ENCODE measurements at places on chromosomes 7 and 10.

- no peak for DNase-seq
Observed at GRCh38 chr7:141402277-141402996, 148.8 kb upstream of the AGK start.

GRCh38 chr10:25104441-25104840 lies 70.4 kb upstream of the GPR158 start:
- no peak for DNase-seq

DNA sequence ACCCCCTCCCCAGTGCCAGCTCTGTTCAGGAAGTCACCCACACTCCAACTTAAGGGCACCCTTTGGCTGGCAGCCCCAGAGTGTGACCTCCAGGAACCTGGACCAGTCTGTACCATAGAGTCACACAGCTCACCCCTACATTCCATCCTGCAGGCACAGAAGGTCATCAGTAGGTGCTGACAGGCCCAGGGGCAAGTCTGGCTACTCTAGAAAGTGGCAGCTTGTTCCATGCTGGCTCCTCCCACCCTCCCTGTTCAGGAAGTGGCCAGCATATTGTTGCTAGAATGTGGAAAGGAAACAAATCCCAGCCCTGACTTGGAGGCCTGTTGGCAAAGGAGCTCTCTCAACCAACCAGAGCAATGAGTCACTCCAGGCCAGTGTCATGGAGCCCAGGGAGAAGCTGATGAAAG lies 3.2 kb upstream of the NCOA4 start:
- no peak for DNase-seq

DNA sequence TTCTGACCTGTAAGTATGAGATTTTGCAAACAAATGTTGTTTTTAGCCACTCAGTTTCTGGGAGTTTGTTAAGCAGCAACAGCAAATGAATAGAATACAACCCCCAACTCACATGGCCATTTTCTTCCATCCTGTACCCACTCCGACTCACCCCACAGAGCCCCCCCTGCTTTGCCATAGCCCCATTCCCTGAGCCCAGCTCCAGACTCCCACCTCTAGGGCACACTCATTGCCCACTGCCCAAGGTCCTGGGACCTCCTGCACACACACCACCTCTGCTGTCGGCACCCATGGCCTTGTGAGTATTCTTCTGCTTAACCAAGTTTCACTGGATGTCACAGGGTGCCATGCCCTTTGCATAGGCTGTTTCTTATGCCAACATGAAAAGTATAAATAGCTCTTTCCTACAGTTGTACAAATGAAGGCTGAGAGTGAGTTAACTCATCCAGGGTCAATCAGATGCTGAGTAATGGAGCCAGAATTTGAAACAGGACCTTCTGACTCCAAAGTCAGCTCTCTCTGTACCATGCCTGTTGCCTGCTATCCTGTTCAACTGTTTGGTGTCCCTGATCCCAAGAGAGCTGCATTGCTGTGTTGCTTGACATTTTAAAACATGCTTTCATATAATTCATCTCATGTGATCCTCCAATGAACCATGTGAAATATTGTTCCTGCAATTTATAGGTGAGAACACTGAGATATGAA lies 367.8 kb upstream of the ZMIZ1 start:
- DNase-seq = no peak

GRCh38 chr7:142476077-142476476 lies 218.2 kb upstream of the PRSS58 start:
- DNase-seq = no peak

GRCh38 chr7:136403591-136403990 lies 426.4 kb upstream of the MTPN start:
- DNase-seq = no peak

GRCh38 chr7:129169171-129169671 lies 19.2 kb upstream of the SMO start:
- peak; percentile 46 for DNase-seq

GRCh38 chr10:85319826-85320225 lies 991.4 kb downstream of the CCSER2 start:
- DNase-seq = no peak

DNA sequence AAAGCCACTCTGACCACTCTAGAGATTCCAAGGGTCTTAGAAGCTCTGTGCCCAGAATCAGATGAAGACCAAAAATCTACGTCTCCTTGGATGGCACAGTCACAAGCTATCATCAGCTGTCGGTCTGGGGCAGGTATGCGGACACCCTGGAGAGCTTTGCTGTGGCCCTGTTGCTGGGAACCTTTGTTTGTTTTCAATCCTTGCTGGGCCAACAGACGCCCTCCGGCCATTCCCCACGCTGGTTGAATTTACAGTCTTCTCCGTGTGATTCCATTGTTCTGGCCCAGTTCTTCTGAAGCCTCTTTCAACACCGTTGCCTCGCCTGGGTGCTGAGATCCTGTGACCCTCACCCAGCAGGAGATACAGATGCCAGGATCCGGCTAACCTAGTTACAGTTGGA lies 149.4 kb upstream of the PFKP start:
- no peak for DNase-seq

GRCh38 chr7:47973739-47974138 lies 5.7 kb downstream of the HUS1 start:
- no peak for DNase-seq

DNA sequence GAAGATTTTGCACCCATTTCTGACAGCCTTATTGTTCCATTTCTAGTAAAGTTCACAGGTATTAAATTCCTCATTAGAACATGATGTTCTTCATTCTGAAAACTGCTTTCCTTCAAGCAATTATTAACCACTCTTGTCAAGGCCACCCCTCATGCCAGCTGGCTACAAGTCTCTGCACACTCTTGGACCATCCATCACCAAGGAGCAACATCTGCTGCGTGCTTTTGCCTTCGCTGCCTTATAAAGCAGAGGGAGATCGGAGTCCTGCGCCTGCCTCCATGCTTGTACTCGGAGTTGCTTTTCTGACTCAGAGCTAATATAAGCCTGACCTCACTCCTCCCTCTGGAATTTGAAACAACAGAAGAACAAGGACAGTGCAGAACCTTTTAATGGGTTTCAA lies 529.9 kb upstream of the DPP6 start:
- peak; percentile 69 for DNase-seq

DNA sequence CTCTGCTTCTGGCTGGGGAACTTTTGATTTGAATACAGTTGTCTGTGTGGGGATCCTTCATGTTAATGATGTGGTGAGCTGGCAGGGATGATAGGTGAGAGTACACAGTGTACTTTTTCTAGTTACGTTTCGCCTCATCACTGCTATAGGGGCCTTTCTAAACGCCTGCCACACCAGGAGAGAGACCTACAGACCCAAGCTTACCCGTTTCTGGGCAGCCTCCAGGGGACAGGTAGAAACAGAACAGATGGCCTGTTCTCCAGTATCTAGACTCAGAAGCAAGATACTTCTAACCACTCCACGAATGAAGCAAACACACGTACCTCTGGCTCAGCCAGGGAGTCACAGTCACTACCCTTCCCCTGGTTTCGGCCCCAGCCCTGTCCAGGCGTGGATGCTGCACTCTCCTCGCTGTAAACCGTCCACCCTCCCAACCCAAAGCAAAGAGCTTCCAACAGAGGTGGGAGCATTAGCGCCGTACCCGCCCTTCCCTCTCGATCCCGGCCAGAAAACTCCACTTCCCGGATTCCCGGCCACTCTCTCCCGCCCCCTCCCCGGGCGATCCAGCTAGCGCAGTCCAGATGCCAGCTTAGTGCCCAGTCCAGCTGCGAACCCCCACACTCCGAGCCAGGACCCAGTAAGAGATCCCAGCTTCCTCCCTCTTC lies 1.2 kb downstream of the CCDC6 start:
- DNase-seq = peak; percentile 47

- no peak for DNase-seq
Observed at GRCh38 chr7:120431016-120431415, 158.0 kb downstream of the KCND2 start.

DNA sequence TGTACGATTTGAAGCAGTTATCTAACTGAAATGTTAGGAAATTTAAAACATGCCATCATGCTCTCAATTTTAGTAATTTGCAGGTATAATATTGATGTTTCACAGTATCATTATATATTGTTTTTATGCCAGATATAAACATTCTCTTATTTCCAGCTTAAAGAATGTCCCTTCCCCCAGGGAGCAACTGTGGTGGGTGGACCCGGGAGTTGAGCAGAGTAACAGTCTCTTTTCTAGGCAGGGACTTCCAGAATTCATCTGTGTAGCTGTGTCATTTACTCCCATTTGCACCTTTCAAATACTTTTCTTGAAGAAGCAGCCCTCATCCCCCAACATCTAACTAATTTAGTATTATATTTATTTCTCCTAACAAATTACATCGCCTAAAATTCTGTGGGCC lies 9.6 kb downstream of the INPP5F start:
- DNase-seq = no peak

DNA sequence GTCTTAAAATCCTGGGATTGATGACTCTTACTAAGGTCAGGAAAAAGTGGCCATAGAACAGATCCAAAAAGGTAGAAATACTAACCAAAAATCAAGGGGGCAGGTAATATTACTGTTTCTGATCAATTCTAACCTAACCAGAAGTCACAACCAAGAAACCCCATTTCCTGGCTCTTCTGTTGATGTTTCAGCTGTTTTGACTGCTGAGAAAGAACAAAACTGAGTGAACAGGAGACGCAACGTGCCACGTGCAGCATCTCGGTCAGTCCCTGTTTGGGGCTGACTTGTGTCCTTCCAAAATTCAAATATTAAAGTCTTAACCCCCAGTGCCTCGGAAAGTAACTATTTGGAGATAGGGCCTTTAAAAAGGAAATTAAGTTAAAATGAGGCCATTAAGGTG lies 56.8 kb downstream of the JAZF1 start:
- no peak for DNase-seq

DNA sequence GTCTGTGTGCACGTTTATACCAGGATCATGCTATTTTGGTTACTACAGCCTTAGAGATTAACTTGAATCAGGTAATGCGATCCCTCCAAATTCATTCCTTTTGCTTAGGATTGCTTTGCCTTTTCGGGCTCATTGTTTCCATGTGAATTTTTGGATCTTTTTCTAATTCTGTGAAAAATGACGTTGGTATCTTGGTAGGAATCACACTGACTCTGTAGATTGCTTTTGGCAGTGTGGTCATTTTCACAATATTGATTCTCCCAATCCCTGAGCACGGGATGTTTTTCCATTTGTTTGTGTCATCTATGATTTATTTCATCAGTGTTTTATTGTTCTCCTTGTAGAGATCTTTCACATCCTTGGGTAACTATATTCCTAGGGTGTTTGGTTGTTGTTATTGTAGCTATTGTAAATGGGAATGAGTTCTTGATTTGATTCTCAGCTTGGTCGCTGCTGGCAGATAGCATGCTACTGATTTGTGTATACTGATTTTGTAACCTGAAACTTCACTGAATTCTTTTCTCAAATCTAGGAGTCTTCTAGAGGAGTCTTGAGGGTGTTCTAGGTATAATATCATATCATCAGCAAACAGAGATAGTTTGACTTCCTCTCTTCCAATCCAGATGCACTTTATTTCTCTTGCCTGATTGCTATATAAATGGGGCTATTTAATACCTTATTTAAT lies 18.2 kb downstream of the SNX8 start:
- DNase-seq = no peak

- no peak for DNase-seq
Observed at GRCh38 chr7:137961200-137962177, 40.4 kb downstream of the CREB3L2 start.

GRCh38 chr7:151351967-151352366 lies 10.4 kb downstream of the NUB1 start:
- DNase-seq = no peak

DNA sequence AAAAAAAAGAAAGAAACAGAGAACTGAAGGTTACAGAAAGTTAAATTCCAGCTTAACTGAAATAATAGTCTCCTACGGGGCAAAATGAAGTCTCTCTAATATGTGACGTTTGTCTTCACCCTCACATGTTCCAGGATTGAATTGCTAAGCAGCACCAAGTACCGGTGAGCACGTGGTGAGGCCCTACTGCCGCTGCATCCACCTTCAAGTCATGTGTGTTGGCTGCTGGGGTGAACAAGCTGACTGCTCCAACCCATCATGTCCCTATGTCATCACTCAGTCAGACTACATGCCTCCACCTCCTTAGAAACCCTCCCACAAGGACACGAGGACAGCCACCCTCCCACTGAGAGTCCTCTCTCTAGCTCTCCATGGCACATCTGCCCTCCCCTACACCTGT lies 35.4 kb upstream of the NPFFR1 start:
- DNase-seq = no peak

DNA sequence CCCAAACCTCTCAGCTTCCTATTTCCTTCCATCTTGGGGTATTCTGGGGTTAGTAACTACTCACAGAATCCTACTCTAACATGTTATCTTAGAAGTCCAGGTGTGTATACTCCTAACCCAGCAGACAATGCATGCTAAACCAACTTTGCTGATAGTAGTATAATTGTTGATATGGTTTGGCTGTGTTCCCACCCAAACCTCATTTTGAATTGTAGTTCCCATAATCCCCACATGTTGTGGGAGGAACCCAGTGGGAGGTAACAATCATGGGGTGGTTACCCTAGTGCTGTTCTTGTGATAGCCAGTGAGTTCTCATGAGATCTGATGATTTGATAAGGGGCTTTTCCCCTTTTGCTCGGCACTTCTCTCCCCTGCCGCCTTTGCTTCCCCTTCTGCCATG lies 135.1 kb downstream of the CHRM2 start:
- no peak for DNase-seq

- DNase-seq = no peak
Observed at GRCh38 chr7:106345421-106346166, 60.8 kb upstream of the NAMPT start.

DNA sequence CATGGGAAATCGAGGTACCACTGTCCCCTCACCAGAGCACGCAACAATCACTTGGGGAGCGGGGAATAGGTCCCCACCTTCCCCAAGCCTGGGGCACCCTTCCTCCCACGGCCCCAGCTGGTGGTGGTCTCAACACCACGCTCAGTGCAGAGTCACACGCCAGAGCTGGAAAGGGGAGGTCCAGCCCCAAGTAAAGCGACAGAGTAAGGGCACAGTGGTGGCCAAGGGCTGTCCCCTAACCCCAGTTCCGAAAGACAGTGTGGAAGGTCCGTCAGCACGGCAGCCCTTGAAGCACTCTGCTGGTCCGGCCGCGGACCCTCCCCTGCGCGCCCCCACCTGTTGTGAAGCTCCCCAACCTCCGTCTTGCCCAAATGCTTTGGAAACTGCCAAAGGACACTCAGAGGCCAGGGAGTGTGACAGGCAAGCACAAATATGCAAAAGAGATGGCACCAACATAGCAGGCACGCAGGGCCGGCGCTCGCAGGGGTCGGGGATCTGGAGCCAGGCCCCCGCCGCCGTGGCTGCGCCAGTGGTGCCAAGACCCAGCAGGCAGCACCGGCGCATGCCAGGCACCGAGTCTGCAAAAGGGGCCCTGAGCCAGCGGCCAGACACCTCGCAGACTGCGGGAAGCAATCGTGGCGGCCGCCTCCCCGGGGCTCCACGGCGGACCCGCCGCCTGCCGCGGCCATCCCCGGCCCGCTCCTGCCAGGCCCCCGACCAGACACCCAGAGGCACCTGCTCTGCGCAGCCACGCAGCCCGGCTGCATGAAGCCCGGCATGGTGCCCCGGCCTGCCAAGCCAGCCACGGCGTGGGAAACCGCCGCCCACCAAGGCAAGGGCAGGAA lies 51.6 kb upstream of the SRRM3 start:
- no peak for DNase-seq
